Hair follicular keratinocyte (primary cell): ENCODE measurements at places on chromosomes 5 and 9. TPM values are rescaled to one million over a fixed set of nuclear protein-coding genes. Genes with fewer than 3 reads are reported as not detected.

CMYA5 gene
- under 0.01 TPM in 1 of 2 replicates, not detected in the other for total RNA-seq

CFAP90 gene
- not detected in 2 replicates for total RNA-seq

OMD gene
- total RNA-seq, result not detected in 2 replicates

CCL28 gene
- 1.3 and 1.7 TPM in 2 replicates for total RNA-seq

AIF1L gene
- 0.55 and 1.9 TPM in 2 replicates for total RNA-seq

AJM1 gene
- total RNA-seq, result 0.87 and 2.0 TPM in 2 replicates

GHR gene
- total RNA-seq, result 1.3 and 2.0 TPM in 2 replicates

SLC22A4 gene
- total RNA-seq, result 1.2 and 2.2 TPM in 2 replicates

TMEFF1 gene
- 0.11 and 0.62 TPM in 2 replicates for total RNA-seq

CDK5RAP2 gene
- 21.2 and 33.2 TPM in 2 replicates for total RNA-seq

SLCO4C1 gene
- total RNA-seq, result 0.16 and 0.19 TPM in 2 replicates

NOXA1 gene
- total RNA-seq, result 0.31 TPM in 1 of 2 replicates, not detected in the other

BTNL8 gene
- total RNA-seq, result not detected in 2 replicates

FAT2 gene
- total RNA-seq, result 62.9 and 78.3 TPM in 2 replicates

FOXD4 gene
- 0.08 and 0.65 TPM in 2 replicates for total RNA-seq

FBXL7 gene
- 1.0 and 1.1 TPM in 2 replicates for total RNA-seq

RXRA gene
- total RNA-seq, result 35.8 and 41.9 TPM in 2 replicates

NUTM2F gene
- not detected in 2 replicates for total RNA-seq

CSF1R gene
- total RNA-seq, result under 0.01 TPM in 1 of 2 replicates, not detected in the other

SLC27A6 gene
- total RNA-seq, result 1.5 TPM in 2 replicates

SLC34A3 gene
- not detected in 2 replicates for total RNA-seq

CLK4 gene
- total RNA-seq, result 2.7 and 5.2 TPM in 2 replicates

MZB1 gene
- 0.16 TPM in 1 of 2 replicates, not detected in the other for total RNA-seq

VPS13A gene
- total RNA-seq, result 10.3 and 17.2 TPM in 2 replicates

CDKN2A gene
- total RNA-seq, result 47.6 and 65.5 TPM in 2 replicates

NDOR1 gene
- 9.0 and 11.4 TPM in 2 replicates for total RNA-seq

ADAMTS2 gene
- total RNA-seq, result 0.23 and 0.68 TPM in 2 replicates

ERAP2 gene
- total RNA-seq, result 14.2 and 22.2 TPM in 2 replicates

FOXD4L4 gene
- total RNA-seq, result not detected in 2 replicates

DDX4 gene
- total RNA-seq, result not detected in 2 replicates

CDH9 gene
- total RNA-seq, result not detected in 2 replicates

RNF130 gene
- total RNA-seq, result 18.4 and 28.9 TPM in 2 replicates

NR5A1 gene
- total RNA-seq, result not detected in 2 replicates

ZNF354C gene
- 2.9 and 3.0 TPM in 2 replicates for total RNA-seq

SLC6A3 gene
- not detected in 2 replicates for total RNA-seq

NR2F1 gene
- total RNA-seq, result not detected in 2 replicates

TMEM252 gene
- total RNA-seq, result not detected in 2 replicates
